CD4-positive, alpha-beta T cell (primary cell): ENCODE measurements at places on chromosomes 11 and 22.

GRCh38 chr11:107271425-107271824, 186.2 kb downstream of the CWF19L2 start:
- no peak for DNase-seq

- DNase-seq: peak; percentile 29
Observed at GRCh38 chr11:3021125-3021524, 29.0 kb upstream of the NAP1L4 start.

GRCh38 chr22:29380032-29380781, 8.2 kb downstream of the AP1B1 start:
- DNase-seq: no peak

DNA sequence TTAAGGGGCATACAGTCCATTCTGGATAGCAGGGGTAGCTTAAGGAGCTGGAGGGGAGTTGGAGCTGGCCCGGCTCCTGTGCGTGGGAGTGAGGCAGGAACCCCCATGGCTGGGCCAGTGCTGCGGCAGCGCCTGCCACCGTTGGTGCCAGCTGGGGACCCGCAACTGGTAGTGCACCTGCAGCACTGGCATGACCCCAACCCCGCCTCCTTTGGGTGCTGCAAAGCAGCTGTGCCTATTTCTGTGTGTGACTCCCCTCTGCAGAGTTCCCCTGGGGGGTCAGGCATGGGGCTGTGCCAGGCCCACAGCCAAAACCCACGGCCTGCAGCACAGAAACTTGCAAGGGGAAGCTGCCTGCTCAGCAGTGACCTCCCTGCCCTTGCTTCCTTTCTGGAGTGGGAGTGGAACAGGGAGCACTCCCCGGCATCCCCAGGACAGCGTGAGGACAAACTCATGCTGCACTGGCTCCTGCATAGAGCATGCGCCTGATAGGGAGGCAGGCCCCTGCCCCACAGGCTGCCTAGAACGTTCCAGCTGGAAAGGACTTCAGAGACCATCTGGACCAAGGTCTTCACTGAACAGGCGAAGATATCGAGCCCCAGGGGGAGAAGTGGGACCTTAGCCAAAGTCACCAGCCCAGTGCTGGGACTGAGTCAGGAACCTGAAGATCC, 26.2 kb upstream of the RAB1B start:
- no peak for DNase-seq

GRCh38 chr11:13955971-13956421, 6.5 kb upstream of the SPON1 start:
- DNase-seq: peak; percentile 70
